Large intestine (tissue), 12 donors: ENCODE measurements at places on chromosomes 4 and X.

- no peak for DNase-seq
Observed at GRCh38 chrX:1385253-1386223, 6.4 kb downstream of the SLC25A6 start.

- DNase-seq = no peak
Observed at GRCh38 chr4:153661215-153661822, 22.8 kb upstream of the TLR2 start.

GRCh38 chr4:76095568-76095967, 21.1 kb downstream of the ART3 start:
- DNase-seq = no peak

DNA sequence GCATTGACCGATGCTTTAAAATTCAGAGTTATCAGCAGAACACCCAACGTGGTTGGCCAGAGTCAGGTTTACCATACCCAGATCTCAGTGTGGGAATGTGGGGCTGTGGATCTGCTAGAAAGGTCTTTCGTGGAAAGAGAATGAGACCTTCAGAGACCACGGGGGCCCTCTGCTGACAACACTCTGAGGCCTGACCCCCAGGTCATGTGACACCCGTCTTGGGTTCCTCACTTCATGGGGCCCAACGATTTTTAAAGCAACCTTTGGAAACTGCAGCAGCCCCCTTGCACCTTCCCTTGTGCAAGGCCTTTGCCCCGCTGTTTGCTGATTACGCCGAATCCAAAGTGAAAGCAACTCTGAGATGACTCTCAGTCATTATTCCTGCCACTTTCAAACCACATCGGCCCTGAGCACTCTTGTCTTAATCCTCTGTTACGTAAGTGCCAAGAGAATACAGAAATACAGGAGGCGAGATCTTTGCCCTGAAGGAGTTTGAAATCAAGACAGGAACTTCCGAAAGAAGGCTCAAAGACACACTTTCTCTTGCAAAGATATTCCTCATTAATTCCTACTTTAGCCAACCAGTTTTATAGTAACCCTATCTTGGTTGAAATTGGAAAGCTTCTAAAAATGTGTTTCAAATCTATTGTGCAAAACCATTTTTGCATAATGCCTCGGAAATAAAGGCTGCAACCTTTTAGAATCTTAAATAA, 88.3 kb downstream of the EVC2 start:
- peak; percentile 87 for DNase-seq

DNA sequence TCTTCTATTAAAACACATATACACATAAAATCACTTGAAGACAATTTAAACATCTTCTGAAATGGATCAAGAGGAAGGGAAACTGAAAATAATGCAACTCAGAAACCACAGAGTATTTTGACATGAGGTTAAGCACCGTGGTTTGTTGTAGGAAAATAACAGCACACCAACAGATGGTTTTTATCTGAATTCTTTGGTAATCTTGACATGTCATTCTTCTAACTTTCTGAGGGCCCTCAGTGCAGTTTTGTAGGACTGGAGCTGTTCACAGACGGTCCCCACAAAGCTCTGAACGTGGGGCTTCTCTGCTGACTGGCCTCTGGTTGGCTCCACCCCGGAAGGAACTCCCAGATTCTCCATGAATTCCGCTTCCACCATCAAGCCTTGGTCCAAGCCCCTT, 16.0 kb upstream of the TLR8 start:
- no peak for DNase-seq

DNA sequence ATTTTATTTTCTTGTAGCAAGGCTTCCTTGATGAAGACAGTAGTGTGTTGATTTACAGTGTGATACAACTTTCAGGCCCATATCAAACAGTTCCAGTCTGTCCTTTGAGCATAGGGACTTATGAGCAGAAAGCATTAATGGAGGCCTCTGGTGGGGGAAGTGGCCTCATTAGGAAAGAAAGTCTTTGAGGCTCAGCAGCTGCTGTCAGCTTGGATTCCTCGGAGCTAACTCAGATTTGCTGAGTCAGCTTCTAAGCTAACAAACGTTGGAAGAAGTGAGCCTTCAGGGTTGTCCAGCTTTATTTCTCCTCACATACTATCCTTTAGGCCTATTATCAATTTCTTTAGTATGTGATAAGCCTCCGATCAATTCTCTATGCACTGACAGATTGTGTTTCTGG, 15.8 kb upstream of the SFRP2 start:
- no peak for DNase-seq

GRCh38 chr4:109751852-109752251, 22.0 kb upstream of the PLA2G12A start:
- no peak for DNase-seq

DNA sequence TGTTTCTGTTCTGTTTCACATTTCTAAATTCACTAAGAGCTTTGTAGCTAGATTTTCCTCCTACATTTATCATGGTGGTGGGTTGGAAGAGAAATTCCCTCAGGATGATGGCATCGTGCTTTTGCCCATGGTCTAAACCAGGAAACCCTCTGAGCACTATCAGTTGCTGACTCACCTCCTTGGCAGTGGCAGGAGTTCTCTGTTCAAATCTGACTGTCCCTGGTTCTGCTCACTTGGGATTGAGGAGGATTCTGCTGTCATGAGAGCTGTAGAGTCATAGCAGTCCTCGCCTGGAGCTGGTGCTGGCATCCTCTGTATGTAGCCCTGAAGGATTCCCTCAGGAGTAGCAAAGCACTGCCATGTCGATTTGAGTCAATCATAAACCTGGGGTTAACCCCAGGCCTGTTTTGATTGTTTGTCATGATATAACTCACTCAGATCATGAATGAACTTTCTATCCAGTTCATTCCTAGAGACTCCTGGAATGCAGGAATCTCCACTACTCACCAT, 9.4 kb downstream of the TEX13A start:
- no peak for DNase-seq

DNA sequence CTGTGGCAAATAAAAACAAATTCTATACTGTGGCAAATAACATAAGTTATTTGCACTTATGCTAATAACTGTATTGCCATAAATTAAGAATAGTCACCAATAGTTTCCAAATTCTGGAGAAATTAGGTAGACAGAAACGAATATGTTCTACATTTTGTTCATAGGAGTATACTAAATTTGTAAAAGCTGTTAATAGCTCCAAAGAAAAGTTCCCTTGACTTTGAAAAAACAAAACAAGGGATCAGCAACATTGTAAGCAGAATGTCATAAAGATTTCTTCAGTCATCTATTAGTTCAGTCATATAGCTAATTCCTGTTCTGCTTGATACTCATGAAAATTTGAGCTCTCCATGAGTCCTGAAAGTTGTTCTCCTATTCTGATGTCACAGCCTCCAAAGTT, 1472.8 kb downstream of the C4orf33 start:
- DNase-seq = no peak

DNA sequence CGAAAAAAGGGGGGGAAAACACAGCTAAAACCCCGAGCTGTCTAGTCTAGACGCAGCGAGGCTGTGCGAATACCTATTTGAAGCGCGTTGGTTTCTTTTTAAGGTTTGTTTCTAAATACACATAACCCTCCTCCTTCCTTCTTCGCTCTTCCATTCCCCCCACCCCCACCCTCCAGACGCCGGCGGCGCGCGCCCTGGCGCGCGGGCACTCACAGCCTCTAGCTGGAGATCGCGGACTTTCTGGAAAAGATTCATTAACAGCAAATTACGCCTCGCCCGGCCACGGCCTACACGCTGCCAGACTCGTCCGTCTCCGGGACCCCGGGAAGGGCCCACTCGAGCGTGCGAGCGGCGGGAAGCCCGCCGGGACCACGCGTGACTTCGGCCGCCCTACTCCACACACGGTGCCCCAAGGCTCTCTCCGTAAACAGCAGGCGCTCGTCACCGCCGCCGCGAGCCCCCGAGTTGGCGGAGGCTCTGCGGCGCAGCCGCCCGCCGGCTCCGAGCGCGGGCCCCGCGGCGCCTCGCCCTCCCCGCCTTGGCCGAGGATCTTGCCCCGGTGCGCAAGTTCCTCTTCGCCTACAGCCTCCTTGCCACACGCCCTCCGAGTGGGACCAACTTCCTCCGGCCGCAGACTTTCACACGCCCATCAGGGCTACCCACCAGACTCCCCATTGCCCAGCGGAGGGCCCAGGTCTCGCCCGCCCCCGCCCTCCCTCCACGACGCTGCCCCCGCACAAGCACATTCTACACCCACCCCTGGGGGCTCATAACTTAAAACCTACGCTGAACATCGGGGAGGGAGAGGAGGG, 2.0 kb downstream of the BCOR start:
- peak; percentile 59 for DNase-seq

GRCh38 chr4:53586121-53586816, 5.0 kb downstream of the LNX1 start:
- DNase-seq = no peak

DNA sequence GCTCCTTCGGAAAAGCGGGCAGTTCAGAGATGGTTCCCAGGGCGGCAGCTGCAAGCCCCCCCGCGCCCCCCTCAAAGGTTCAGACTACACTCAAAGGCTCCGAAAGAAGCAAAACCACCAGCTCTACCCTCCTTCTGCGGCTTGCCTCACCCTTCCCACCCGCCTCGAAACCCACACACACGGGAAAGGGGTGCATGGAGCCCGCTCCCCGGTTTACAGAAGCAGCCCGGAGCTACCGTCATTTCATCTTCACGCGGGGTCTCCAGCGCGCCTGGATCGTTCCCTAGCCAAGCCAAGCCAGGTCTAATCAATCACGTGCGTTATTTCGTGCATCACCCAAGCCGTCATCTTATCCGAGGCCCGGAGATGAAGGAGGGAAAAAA, 1.2 kb downstream of the NLGN4X start:
- no peak for DNase-seq

DNA sequence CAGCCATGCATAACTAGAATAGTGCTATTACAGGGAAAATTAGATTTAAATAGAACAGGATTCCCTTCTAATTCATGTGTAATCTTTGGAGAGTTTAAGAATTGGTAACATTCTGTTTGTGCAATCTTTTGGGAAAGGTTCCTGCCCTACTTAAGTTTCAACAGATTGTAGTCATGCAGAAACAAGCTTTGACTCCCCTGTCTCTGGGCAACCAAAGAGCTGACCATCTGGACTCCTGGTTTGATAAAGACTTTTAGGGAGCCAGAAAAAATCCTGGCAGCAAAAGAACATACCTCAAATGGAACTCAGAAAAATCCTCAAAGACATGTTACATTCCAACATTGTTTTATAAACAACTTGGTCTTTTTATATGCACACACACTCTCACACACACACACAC, 191.1 kb upstream of the NEIL3 start:
- peak; percentile 4 for DNase-seq

DNA sequence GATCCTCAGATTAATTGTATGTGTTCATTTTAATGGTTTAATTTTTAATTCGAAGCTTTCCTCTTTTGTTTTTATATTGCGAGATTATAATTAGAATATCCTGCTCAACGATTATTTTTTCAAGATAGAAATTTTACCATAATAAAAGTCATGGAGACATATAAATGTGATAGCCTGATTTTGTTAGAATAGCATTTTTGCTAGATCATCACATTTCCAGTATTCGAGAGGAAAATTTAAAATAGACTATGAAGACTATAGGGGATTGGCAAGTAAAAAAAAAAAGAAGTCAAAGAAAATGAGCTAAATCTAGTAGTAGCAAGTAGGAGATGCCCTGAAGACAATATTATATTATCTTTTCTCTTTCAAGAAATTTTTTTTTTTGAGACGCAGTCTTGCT, 60.6 kb downstream of the TENM3 start:
- DNase-seq = no peak

DNA sequence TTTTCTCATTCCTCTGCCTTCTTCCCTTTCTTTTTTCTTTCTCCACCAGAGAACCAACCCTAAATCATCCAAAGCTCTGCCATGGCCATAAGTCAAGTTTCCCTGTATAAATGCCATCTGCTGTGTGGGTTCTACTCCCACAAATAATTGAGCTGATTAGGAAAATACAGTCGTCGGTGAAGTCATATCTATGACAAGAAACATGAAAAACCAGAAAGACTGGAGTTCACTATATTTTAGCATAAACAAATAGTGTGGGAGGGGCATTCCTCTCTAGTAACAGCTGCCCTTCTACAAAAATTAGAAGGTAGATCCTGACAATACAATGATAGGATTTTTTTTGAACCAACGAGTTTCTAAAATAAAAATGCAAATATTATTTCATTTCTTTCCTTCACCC, 48.8 kb downstream of the SPOCK3 start:
- no peak for DNase-seq

- no peak for DNase-seq
Observed at GRCh38 chr4:99845708-99846469, 29.3 kb downstream of the DAPP1 start.

DNA sequence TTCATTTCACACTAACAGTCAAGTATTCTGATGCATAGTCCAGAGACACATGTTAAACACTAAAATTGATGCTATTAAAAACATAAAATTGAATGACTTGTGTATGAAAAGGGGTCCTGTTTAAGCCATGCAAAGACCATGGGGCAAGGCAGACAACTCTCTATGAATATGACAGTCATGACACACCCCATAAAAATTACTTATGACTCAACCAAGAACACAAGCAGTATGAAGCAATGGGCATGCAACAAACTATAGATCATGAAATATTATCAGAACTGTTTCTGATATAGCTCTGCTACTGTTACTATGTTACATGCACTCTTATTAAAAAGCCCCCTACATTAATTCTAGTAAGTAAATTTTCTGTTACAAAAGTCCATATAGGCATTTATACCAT, 57.5 kb upstream of the ZCCHC13 start:
- no peak for DNase-seq

- no peak for DNase-seq
Observed at GRCh38 chr4:154205471-154205870, 286.1 kb downstream of the DCHS2 start.

DNA sequence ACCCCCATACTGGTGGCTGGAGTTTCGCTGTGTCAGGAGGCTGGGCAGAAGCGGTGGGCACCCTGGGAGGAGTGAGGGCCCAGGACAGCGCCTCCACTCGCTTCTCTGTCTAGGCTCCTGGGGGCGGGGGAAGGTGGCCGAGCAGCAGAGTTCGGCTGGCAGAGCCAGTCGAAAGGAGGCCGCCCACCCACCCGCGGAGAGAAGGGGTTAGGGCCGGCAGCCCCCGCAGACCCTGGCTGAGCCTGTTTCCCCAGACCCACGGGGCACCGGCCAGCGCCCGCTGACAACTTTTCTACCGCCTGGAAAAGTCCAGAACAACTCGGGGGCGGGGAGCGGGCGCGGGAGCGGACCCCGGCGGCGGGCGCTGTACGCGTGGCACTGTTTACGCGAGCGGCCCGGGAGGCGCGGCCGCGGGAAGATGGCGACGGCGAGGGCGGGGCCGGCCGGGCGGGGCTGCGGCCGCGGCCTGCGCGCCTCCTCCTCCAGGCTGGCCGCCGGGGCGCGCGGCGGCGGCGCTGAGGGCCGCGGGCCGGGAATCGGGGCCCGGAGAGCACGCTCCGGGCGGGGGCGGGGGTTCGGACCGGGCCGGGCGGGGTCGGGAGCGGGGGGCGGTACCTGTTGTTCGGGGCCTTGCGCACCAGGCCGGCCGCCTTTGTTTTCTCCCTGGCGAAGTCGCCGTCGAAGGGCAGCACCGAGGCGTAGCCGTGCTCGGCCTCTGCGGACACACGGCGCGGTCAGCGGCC, 628 bp downstream of the MXD4 start:
- DNase-seq = peak; percentile 48

- no peak for DNase-seq
Observed at GRCh38 chr4:6938647-6939271, 29.1 kb downstream of the TBC1D14 start.
